Stimulated activated CD4-positive, alpha-beta T cell treated with anti-CD3 and anti-CD28 coated beads, Interleukin-12 subunit alpha, Interleukin-12 subunit beta, amount 100 ng/mL, for 48 hours (primary cell): ENCODE measurements at places on chromosomes 7 and 10.

DNA sequence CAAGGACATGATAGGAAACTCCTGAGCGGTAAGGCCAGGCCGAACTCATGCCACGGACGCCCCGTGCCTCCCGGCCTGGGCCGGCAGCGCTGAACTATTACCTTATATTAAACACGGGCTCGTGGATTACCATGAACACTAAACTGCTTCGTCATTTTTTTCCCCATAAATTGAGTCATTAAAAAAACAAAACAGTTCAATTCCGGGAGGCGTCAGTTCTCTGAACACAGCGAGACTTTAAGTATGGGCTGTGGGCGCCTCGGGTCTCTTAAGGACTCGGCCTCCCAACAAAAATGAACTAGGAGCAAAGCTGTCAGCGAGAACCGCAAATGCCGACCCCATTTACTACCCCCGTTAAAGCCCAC lies 519 bp downstream of the PITRM1 start:
- peak; percentile 21 for DNase-seq

- no peak for DNase-seq
Measured at GRCh38 chr7:94642838-94643653, 12.9 kb downstream of the SGCE start.

DNA sequence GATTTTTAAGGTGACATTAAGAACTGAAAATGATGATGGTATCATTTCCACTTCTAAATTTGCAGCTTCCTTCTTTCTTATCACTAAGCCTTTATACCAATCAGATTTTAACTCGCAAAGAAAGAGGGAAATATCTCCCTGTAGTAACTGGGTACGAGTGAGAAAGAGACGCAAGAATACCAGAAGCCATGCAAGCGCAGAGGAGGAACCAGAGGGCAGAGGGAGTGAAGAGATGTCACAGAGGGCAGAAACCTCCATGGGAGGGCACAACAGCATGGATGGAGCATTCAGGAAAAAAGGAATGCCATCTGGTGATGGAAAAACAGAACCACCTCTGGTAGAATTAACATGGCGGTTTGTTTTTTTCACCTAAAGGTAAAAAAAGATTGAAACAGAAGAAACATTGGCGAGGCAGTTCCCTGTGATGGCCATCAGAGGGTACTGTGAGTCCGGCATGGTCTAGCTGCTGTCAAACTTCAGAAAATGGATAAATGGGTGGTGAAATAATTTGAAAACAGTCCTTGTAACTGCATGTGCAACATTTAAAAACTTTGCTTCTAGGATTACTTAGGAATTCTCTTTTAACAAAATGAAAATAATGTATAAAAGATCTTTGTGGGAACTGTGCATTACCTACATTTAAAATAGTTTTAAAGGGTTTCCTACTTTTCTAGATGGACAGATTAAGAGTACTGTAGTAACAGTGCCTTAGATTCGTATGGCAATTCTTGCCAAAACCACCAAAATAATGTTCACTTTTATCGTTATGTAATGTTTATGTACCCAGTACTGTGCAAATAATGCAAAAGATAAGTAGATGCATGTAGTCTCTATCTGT lies 91.8 kb downstream of the ARHGAP12 start:
- no peak for DNase-seq

DNA sequence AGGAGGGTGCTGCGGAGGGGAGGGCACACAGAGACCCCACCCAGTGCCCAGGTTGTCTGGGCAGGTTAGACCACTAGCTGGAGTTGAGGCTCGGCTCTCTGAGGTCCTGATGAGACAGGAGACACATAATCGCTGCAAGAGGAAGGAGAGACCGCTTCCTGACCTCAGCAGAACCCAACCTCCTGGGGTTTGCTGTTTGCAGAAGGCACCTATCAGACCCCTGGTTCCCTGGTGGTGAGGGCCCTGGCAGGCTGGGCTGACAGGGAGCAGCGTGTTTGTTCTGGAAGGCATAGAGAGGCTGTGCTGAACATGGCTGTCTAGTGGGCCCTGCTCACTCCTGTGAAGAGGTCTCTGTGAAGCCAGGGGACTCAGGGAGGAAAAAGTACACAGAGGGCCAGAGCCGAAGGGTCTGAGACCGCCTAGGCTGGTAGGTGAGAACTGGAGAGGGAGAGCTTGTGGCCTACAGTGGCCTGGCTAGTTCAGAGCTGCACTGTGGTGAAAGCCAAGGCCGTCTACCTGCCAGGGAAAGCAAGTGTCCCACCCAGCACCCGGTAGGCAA lies 39.4 kb upstream of the NPFFR1 start:
- DNase-seq = no peak

DNA sequence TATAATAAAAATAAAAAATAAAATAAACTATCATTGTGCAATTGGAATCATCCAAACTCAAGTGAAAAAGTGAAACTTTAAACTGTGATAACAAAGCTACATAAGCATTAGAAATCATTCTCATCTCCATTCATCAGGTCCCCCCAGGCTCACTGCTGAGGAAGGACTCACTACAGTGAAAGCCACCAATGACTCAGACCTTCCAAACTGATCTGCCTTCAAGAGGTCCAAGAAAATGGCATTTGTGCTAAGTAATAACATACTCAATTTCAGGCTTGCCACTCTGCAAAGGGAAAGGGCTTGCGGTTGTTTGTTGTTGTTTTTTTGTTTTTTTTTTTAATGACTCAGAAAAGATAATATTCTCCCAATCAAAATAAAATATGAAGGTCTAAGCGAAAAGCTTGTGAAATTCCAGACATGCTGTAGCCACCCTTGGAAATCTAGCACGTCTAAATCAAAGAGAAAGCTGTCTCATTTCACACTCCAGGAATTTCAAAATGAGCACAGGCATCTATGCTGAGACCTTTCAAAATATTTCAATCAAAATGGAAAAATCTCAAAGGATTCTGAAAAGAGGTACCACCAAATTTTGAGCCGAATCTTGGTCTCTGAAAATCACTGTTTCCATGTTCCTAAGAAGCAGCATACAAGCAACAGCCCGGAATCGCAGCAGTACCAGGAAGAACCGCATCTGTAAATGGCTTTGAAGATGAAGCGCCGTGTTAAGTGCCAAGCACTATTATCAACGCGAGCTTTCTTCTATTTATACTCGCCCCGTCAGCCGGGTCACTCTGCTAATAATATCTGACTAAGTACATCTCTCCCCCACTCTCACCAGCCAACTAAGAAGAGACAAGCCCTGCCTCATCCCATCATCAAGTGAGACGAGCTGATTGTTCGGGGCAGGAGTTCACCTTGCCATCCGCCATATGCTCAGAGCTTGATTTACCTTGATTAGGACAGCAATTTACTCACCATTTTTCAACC lies 13.5 kb downstream of the SFMBT2 start:
- no peak for DNase-seq

DNA sequence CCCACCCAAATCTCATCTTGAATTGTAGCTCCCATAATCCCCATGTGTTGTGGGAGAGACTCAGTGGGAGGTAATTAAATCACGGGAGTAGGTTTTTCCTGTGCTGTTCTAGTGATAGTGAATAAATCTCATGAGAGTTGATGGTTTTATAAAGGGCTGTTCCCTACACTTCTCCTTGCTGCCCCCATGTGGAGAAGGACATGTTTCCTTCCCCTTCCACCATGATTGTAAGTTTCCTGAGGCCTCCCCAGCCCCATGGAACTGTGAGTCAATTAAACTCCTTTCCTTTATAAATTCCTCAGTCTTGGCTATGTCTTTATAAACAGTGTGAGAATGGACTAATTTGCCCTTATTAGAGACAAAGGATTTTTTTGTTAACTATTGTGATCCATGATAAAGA lies 48.5 kb upstream of the MKX start:
- DNase-seq = no peak

- no peak for DNase-seq
Measured at GRCh38 chr10:60372436-60372835, 17.2 kb downstream of the ANK3 start.

- peak; percentile 39 for DNase-seq
Measured at GRCh38 chr7:135558337-135558767, 635 bp downstream of the NUP205 start.

- DNase-seq = no peak
Measured at GRCh38 chr10:38038107-38038931, 27.8 kb downstream of the ZNF33A start.

DNA sequence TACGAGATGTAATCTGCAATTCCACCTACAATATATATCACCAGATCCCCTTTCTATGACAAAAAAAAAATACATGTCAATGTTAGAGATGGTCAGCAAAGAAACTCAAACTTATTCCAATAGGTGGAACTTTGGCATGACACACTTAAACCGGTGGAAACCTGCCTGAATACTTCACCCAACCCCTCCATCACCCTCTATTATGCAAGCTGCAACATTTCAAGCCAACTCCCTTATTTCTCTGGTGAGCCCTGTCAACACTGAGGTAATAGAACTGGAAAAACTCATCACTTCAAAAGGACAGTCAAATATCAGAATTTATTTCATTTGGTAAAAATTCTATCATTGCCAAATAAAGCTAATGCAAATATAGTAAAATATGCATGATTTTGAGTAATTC lies 3.6 kb downstream of the ZNF438 start:
- DNase-seq = no peak

- DNase-seq = no peak
Measured at GRCh38 chr10:15489431-15489830, 118.3 kb upstream of the FAM171A1 start.

GRCh38 chr7:7731732-7732131 lies 13.3 kb upstream of the RPA3 start:
- DNase-seq = no peak

DNA sequence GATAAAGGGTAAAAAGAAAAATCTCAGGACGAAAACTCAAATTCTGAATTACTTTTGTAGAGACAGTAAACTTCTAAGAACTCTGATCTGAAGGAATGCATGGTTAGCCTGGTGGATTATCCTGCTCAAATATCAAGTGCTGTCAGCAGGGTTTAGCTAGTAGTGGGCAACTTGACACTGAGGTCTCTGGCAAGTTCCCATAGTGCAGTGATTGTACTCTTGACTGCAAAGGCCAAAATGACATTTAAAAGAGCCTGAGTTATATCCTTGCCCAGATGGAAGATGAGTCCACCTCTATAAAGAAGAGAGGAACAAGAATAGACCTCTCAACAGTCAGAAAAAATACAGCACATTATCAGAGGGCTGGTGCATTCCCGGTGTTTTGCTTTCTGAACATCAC lies 304.5 kb upstream of the IMMP2L start:
- DNase-seq = no peak

DNA sequence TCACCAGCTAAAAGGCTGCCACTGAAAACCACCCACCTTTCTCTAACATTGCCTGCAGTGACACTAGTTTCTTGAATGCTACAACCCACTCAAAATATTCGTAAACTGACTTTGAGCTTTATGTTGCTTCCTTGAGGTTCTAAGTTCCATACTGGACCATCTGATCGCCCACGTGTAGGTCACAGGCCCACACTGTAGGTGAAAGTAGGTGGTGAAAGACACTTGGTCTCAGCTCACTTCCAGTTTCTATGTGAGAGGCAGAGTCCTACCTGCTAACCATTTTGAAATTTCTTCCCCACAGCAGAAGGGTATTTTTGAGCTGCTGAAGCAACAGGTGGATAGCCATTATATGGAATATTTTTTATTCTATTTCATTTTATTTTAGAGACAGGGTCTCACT lies 97.3 kb downstream of the MYO3A start:
- no peak for DNase-seq

DNA sequence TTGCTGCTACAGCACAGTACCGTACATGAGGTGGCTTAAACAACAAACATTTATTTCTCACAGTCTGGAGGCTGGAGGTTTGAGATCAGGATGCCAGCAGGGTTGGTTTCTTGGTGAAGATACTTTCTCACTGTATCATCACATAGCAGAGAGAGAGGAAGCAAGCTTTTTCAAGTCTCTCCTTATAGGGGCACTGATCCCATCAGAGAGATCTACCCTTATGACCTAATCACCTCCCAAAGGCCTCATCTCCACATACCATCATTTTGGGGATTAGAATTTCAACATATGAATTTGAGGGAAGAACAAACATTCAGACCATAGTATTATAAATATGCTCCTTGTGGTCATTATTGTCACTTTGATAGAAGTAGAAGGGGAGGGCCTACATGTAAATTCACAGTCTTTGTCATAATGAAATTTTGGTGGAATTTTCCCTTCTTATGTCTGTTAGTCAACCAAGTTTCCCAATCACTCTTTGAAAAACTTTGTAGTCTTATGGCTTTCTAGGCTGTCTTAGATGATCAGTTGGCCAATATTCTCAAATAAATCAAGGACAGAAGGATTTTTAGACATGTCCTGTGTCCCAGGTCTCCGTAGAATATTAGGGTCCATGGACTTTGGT lies 606.2 kb downstream of the LRMDA start:
- no peak for DNase-seq

DNA sequence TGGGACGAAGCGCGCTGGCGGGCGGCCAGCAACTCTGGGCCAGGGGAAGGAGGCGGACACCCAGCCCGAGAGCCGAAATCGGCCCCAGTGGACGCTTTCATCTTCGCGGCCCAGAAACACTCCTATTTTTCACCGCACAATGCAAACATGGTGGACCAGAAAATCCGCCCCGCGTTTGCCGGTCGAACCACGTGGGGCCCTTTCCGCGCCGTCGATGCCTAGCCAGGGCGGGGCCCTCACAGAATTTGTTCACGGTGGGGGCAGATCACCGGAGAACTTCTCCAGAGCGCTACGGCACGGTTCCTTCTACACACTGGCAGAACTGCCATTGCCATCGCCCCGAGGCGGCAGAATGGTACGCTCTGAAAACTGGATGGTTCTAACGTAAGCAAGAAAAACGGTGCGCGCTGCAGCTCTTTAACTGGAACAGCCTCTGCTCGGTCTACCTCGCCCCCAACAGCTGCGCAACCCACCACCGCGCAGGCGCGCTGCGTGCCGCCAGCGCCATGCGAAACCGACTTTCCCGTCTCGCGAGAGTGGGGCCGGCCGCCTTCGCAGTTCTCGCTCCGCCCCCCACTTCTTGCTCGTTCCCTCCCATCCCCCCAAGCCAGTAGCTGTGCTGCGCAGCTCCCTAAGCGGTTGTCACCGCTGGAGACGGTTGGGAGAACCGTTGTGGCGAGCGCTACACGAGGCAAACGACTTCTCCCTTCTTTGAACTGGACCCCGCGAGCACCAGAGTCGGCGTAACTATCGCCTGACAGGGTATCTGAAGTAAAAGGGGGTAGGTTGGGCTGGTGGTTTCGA lies at the start of gene HNRNPH3:
HNRNPH3 (plus strand) TSS at position 610 of the 804 bp plus-strand sequence. CDS start 5,158 bp downstream, outside the sequence.
- DNase-seq = peak; percentile 98

- DNase-seq = no peak
Measured at GRCh38 chr10:88810196-88810961, 7.8 kb downstream of the LIPM start.

DNA sequence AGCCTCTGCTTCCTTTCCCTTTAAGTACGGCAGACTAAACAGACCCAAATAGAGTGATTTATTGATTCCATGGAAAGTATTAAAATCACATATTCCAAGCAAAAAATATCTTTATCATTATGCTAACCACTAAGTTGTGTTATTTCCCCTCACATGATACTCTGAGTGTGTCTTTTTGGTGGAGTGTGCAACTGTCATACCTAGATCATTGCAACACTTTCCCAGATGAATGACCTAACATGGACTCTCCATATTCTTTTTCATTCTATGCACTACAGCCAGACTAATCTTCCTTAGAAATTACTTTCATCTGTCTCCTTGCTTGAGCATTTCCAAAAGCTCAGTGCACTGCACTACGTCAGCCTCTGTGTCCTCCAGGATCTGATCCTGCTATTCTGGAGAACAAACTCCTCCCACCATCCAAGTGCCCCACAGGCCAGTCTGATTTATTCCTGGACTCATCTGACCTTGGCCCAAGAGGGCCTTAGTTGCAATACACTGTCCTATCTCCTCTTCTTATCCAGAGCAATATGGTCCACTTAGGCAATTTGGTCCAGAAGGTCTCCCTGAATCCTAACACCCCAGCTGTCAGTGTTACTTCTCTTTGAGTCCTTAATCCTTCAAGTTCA lies 263.3 kb upstream of the KLF6 start:
- no peak for DNase-seq
